ENCODE measurements at places on chromosomes 13 and 19.

DNA sequence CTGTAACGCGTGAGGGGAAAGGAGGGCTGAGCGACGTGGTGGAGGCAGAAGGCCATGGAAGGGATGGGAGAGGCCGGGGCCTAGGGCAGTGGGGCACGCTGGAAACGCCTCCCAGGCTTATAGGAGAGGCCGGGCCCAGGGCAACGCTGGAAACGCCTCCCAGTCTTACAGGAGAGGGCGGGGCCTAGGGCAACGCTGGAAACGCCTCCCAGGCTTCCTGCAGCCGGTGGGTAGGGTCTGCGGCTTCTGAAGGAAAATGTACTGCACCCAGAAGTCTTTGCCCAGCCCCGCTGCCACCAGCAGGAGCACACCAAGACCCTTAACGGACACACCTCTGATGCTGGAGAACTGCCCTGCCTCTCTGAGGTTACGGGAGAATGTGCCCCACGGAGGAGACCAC is 9.1 kb downstream of the CACTIN start:
- no peak for DNase-seq

- no peak for DNase-seq
Measured at GRCh38 chr13:28679628-28680027, 20.7 kb downstream of the POMP start.

GRCh38 chr19:2129486-2129885 is 21.9 kb downstream of the AP3D1 start:
- no peak for DNase-seq

DNA sequence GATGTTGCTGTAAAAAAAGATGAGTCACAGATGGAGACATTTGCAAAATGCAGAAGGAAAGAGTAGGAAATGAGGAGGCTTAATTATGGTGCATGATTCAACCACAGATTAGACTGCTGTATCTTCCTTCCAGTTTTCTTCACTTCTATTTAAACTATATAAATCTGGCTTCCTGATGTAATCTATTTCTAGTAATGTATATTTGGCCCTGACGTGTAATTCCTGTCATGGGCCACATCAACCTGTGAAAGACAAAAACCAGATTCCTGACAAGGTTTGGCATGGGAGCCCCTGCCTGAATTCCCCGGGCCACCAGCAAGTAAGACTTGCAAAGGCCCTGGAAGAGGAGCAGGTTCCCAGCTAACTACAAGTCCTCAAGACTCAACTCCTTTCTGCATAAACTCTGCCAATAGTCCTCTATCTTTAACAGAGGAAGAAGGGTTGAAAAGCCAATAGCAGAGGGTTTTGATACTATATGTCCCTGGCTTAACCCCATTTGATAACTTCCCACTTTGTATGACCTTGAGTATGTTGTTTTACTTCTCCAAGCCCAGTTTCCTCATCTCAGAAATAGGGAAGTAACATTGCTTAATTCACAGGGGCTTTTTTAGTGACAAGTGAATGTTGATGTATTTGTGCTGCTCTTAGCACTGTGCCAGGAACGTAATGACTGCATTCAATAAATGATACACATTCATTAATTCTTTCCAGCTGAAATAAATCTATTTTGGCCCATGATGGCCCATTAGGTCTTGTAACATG is 172.7 kb downstream of the SPRY2 start:
- DNase-seq = no peak

DNA sequence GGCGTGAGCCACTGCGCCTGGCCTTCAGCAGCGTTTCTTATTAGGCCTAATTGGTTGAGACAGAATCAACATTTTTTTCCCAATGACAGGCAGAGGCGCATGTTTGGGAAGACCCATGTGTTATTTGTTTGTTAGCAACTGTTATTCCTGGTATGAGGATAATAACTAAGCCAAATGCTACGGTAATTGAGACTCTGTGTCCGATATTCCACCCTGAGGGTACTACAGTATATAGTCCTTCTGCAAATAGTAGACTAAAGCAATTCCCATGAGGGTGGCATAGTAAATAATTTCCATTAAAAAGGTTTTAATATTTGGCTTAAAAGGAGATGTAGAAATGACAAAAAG is 18.4 kb upstream of the CCL25 start:
- no peak for DNase-seq

DNA sequence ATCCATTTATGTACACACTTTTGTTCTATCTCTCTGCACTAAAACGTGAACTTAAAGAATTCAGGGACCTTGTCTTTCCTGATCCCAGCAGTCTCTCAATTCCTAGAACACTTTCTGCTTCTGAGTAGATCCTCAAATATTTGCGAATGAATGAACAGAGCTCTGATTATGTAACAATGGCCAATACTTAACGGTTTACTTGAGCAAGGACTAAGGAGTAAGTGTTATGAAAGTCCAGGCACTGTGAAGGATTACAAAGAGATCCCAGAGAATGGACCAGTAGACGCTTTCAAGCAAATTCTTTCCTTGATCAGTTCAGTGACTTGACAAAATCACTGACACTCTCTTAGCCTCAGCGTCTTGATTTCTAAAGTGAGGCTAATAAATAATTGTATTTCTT is 514.5 kb upstream of the KLHL1 start:
- no peak for DNase-seq

DNA sequence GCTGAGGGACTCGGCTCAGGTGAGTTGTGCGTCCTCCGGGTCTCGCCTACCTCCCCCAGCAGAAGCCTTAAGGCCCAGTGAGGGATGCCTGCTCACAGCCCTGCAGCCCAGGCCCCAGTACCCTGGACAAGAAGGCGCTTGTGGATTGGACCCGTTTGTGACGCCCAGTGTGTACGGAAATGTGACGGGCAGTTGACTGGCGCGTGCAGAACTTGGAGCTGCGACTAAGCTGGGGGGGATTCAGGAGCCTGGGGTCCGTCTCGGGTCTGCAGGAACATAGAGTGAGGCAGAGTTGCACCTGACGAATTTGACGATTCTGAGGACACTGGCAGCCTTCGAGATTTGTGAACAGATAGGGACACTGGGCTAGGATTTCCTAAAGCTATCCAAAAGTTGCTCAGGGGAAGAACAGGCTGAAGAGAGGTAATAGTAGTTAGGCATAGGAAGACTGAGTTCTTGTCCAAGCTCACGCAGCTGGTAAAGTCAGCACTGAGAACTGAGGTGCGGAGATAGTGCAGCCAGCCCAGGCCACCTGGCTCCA is 519 bp downstream of the ZNF551 start:
- DNase-seq = no peak

DNA sequence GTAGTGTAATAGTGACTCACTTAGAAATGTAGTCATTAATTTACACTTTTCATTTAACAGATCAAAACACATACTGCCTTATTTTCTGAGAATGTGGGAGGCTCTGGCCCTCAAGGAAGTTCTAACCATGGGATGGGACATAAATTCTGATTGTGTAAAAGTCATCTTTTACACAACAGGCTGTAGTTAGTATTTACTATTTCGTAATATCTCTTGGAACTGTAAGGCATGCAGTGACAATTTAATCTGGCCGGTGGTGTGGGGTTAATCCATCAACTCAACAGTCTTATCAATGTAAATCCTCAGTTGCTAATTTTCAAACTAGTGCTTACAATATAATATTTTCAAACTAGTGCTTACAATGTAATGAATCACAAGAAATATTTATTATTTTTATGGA is 1599.2 kb downstream of the EFNB2 start:
- DNase-seq = no peak

- DNase-seq = no peak
Measured at GRCh38 chr19:54549224-54549623, 24.4 kb upstream of the LILRA2 start.

GRCh38 chr13:65638572-65639168 is 1591.5 kb downstream of the PCDH9 start:
- no peak for DNase-seq

- DNase-seq = no peak
Measured at GRCh38 chr19:3788996-3789778, 3.0 kb upstream of the MATK start.

DNA sequence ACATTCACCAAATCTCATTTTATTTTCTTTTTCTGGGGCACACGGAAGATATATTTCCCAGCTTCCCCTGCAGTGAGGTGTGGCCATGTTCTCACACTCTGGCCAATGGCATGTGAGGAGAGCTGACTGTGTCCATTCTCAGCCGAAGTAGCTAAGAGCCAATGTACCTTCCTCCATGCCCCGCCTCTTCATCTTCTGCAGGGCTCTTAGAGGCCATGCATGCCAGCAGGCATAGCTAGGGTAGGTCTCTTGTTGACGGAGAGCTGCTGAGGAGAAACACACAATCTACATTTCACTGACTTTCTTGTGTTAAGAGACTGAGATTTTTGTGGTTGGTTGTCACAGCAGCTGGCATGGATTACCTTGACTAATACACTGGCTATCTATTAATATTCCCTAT is 9.8 kb upstream of the MICU2 start:
- no peak for DNase-seq

- DNase-seq = peak; percentile 26
Measured at GRCh38 chr19:29665826-29666577, 741 bp downstream of the PLEKHF1 start.

DNA sequence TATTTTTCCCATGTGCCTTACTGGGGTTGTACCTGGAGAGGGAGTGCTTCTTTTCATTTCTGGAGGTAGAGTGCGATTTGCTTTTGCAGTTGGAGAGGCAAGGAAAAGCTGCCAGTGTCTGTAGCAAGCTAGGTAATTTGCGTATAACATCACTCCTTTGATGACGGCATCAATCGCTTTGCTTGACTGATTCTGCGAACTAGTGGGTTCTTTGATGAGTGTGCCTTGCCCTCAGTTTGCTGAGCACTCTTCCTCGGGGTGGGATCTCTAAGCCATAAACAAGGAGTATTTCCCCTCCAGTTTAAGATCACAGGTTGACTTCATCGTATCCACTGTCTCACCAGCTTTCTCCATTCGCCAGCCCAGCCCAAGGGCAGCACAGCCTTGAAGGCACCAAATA is 344.5 kb downstream of the KCNRG start:
- DNase-seq = no peak

GRCh38 chr19:16037424-16038195 is 38.7 kb upstream of the TPM4 start:
- no peak for DNase-seq

DNA sequence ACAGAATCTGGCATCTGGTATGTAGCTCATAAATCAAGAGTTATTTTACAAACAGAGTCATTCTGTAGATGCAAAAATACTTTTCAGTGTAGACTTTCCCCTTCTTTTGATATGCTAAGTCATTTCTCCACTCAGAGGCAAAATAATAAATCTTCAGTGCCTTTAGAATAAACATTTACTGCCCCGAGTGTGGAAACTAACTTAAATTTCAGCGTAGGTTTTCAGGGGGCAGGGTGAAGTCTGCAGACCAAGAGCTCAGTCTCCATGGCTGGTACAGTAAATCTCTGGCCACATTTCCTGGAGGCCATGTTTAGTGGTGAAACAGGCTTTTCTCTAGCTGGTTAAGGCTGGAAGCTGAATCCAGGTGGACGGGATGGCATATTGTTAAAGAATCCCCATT is 13.1 kb upstream of the ADPRHL1 start:
- DNase-seq = no peak

GRCh38 chr19:28521614-28522544 is 691.1 kb downstream of the UQCRFS1 start:
- no peak for DNase-seq

DNA sequence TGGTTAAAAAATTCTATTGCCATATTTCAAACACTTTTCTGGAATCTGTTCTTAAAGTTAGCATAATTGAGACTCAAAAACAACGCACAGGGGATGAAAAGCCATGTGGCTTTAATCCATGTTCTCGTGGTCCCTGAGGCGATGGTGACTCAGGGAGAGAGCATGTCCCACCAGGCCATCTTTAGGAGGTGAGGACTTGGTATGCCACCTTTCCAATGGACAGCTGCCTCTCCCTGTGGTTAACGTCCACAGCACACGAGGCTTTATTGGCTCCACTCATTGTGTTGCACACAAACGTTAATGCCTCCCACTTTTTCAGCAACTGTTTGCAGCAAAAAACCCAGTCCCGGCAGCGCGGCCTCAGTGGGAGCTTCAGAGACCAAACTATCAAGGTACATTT is 51.4 kb downstream of the EFNB2 start:
- no peak for DNase-seq

- no peak for DNase-seq
Measured at GRCh38 chr13:94705081-94706030, 7.0 kb downstream of the SOX21 start.

All from central memory CD4-positive, alpha-beta T cell (primary cell).